ENCODE measurements at places on chromosomes 3 and 15. TPM values are rescaled to one million over a fixed set of nuclear protein-coding genes. Genes with fewer than 3 reads are reported as not detected.

DNA sequence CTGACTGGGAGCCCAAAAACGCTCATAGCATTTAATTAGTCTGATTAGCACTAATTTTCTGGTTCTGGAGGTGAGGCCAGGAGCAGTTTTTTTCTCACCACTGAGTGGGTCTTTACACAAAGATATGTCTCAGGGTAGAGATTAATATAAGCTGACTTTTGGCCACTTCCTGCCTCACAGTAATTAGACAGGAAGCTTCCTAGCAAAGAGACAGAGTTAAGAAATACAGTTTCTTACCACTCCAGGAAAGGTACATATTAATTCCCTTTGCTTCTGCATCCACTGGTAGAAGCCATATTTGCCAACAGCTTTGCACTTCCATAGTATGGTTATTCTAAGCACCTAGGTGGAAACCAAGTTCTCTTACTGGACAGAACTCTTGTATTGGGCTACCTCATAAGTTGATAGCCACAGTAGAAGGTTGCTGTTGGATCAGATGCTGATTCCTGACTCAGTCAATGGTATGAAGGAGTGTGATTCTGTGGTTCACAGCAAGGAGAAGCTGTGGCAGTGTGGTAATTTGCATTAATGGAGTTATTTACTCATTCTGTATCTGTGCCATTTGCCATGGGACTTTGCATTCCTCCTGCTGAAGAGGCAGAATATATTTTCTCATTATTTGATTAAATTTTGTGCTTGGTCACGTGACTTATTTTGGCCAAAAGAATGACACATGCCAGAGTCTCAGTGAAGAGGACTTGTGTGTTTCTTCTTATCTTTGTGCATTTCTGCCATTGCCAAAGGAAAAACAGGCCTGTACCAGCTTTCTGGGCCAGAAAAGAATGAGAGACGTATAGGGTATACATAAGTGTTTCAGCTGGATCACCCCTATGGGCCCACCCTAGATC is 17.5 kb upstream of the ZBTB20 start:
- DNase-seq, result no peak

GRCh38 chr3:194287374-194287773 is 63.8 kb downstream of the CPN2 start:
- no peak for DNase-seq

GRCh38 chr3:8629151-8630021 is 15.2 kb downstream of the SSUH2 start:
- peak; percentile 93 for DNase-seq

DNA sequence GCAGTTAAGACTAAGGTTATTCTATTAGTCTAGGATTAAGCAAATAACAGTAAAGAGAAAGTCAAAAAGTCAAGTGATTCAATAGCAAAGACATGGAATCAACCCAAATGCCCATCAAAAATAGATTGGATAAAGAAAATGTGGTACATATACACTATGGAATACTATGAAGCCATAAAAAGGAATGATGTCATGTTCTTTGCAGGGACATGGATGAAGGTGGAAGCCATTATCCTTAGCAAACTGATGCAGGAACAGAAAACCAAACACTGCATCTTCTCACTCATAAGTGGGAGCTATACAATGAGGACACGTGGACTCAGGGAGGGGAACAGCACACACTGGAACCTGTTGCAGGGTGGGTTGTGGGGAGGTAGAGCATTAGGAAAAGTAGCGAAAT is 29.0 kb downstream of the UNC13C start:
- DNase-seq, result no peak

Gene THSD4
- total RNA-seq, result 10.4 TPM

- DNase-seq, result peak; percentile 88
Measured at GRCh38 chr3:125057186-125057850, 1.5 kb upstream of the HEG1 start.

DNA sequence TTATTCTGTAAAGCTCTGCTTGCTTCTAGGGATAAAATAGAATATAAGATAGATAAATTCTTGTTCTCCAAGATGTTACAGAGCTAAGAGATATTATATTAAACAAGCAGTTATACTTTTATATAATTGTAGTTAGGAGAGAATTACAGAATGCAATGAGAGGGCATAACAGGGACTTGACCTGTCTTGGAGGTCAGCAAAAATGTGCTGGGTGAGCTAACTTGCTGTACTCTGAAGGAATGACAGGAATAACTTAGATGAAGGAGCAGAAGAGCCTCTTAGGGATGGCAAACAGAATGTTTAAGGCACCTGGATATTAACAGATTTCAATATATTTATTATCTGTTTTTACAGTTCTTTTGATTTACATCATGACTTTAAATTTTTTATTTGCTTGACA is 33.2 kb downstream of the ZNF654 start:
- DNase-seq, result no peak

DNA sequence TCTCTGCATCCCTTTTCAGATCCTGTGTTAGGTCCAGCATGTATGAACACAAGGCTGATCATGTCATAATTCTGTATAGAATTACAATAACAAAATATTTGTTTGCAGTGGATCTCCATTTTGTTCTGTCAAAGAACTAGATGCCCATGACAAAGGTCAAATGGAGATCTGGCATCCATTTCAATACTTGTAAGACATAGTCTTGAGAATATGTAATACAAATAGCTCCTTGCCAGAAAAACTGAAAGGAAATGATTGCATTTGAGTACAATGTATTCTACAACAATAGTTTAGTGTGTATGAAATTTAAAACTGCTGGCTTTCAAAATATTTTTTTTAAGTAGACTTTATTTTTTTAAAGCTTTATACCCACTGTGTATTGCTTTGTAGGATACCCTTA is 101.1 kb downstream of the CMSS1 start:
- no peak for DNase-seq

Gene GHSR
- not detected for total RNA-seq

DNA sequence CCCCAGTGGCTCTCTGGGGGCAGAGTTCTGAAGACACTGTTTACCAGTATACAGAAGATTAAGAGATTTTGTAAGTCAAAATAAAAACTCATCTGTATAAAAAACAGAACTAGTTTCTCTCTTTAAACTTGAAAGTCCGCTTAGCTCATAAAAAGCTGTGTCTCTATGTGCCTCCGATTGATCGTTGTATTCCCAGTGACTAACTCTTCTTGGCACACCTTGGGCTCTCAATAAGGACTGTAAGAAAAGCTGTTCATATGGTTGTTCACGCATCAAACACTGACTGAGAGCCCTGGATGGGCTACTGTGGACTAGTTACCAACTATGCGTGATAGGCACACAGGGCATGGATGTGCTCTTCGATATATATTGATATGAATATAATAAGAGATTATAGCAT is 107.9 kb downstream of the P3H2 start:
- no peak for DNase-seq

Gene AHSG
- not detected for total RNA-seq

- no peak for DNase-seq
Measured at GRCh38 chr3:8584661-8585060, 59.9 kb downstream of the SSUH2 start.

Gene GYG1
- total RNA-seq, result 20.2 TPM

GRCh38 chr3:193310914-193311723 is 67.4 kb downstream of the ATP13A5 start:
- no peak for DNase-seq

DNA sequence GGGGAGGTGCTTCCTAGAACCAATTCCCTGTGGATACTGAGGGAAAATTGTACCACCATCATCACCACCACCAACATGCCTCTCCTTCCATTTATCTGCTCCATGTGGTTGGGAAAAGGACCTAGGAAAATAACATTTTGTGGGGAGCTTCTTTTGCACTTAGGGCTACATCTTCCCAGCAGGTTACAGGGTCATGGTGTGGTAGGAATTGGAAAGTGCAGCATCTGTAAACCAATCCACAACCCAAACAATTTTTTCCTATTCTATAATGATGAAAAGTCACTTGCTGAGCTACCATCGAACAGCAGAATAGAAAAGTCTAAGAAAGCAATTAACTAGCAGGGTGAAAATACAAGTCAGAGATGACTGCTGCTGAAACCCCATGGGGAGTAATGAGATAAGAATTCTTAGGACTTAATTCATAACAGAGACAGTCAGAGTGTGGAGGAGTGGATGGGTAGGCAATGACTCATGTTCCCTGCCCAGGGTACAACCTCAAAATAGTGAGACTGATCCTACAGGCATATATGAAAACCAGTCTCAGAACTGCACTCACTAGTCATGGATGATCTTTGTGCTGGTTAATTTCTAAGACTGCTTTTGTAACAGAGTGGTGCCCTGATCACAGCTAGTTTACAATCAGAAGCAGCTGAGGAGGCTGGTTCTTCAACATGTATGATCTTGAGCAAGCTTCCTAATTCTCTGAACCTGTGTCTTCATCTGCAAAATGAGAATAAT is 38.1 kb upstream of the LEKR1 start:
- DNase-seq, result peak; percentile 97

Gene FGF7
- 6.5 TPM for total RNA-seq

Gene CPB1
- not detected for total RNA-seq

GRCh38 chr3:32959371-32959770 is 7.9 kb downstream of the CCR4 start:
- no peak for DNase-seq

Data from LHCN-M2 (cell line).